Suprapubic skin (tissue), 4 donors: ENCODE measurements at places on chromosomes 7 and 10. TPM values are rescaled to one million over a fixed set of nuclear protein-coding genes. Genes with fewer than 3 reads are reported as not detected.

The MAGI2 gene
- total RNA-seq, result 4.8 TPM

DNA sequence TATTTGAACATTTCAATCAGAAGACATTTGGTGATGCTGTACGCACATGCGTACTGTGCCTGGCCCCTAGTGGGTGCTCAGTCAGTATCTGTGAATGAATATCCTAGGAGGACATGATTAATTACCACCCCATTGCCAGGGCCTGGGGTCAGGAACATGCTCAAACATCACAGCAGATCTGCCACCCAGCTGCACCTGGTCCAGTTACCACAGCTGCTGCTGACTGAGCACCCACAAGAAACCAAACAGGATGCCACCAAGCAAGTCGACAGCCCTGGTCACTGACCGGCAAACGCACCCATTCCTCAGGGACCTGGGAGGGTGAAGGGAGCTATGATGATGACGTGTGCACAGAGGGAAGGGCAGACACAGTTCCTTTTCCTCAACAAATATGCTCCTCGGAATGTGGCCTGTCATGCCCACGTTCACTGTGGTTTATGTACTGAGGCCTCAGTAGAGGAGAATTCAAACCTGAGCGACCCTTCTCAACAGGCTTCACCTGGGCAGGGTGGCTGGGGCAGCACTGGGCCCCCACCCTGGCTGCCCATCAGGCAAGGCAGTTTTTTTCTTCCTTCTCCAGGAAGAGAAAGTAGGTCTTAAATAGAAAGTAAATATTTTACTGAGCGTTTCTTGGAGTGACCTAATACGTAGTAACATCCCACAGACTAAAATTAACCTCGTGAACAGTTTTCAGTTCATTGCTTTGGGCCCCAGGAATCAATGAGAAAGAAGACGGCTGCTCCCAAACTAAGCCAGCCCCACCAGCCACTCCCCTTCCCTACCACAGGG lies 13.4 kb downstream of the CTBP2 start:
- H3K27ac ChIP-seq, result no peak overlapping the region
- peaks cover 71% of the 10 kb centered on the region for H3K4me1 ChIP-seq
- no peaks in the 10 kb centered on the region for H3K27me3 ChIP-seq
- H3K4me3 ChIP-seq, result no peak overlapping the region
- H3K36me3 ChIP-seq, result peaks cover 3% of the 10 kb centered on the region
- no peak for DNase-seq

- no peak for DNase-seq
- H3K27ac ChIP-seq, result no peak overlapping the region
- no peaks in the 10 kb centered on the region for H3K36me3 ChIP-seq
- H3K27me3 ChIP-seq, result no peaks in the 10 kb centered on the region
Observed at GRCh38 chr10:118840071-118840775, 85.5 kb upstream of the CACUL1 start.

The NOD1 gene
- 9.6 TPM for total RNA-seq

DNA sequence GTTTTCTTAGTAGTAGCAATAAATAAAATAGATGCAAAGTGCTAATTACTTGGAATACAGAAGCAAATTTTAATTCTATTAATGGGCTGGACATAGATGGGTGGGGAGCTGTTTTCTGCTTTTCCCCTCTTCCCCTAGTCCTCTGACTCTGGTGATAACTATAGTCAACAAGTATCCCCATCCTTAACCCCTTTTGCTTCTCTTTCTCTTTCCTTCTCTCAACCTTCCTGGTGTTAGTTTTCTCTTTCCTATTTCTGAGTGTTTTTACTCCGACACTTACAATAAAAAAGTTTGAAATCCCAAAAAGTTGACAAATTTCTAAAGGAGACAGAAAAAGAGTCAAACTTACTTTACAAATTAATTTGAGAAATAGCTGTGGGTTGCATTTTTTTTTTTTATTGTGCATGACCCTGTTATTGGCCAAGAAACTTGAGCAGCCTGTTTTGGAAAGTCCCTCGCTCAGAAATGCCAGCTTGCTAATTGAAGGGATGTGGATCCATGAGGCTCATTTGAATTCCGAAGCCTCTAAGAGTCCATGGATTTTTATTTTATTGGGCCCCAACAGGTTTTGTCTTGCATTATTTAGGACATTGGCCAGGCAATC lies 2.4 kb downstream of the FAS start:
- H3K4me1 ChIP-seq, result peaks cover 60% of the 10 kb centered on the region
- no peaks in the 10 kb centered on the region for H3K36me3 ChIP-seq
- DNase-seq, result no peak
- peak overlapping the region; percentile 63 for H3K27ac ChIP-seq
- no peaks in the 10 kb centered on the region for H3K27me3 ChIP-seq

- peak; percentile 18 for DNase-seq
- H3K4me1 ChIP-seq, result no peaks in the 10 kb centered on the region
- H3K36me3 ChIP-seq, result no peaks in the 10 kb centered on the region
- no peak overlapping the region for H3K27ac ChIP-seq
- H3K4me3 ChIP-seq, result no peak overlapping the region
- H3K27me3 ChIP-seq, result peaks cover 4% of the 10 kb centered on the region
Observed at GRCh38 chr10:48945441-48946130, 5.9 kb upstream of the LRRC18 start.

DNA sequence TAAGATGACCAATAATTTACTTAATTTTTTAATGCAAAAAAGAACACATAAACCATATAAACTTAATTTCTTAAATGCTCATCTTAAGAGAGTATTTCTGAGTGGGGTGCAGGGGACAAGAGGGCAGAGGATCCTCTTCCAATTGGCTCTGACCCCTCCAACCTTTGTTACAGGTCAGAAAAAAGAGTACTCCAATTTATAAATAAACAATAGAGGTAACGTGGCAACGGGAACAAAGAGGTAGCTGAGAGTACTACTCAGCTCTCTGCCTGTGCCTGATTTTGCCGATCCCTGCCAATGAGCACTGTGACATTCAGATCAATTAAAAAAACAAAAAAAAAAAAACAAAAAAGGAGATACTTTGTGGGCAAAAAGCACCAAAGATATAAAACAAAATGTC lies 307.9 kb downstream of the PARD3 start:
- no peak overlapping the region for H3K27ac ChIP-seq
- peaks cover 6% of the 10 kb centered on the region for H3K4me1 ChIP-seq
- DNase-seq, result no peak
- H3K4me3 ChIP-seq, result no peak overlapping the region

DNA sequence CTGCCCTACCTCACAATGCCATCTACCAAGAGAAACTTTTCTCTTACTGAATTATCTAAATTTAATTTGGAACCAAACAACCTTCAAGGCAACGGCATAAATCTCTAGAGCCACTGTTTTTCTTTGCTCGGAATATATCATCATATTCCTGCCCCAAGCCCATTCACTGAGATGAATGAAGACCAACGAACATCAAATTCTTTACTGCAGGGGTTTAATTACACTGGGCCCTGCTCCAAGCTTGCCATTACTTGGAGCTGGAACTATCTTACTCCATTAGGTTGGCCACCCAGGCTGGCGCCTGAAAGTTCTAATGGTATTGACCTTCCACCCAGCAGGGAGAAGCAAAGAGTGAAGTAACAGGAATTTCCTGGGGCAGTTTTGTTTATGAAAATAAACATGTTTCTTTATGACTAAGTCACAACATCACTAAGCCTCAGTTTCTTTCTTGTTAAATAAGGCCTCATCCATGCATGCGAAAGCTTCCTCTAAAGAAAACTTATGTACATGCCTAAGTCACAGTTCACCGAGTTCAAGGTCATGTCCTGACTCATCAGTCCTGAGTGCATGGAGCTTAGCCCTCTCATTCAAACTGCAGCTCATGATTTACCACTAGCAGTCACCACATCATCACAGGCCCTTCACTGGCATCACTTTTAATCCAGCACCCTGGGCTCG lies 42.1 kb upstream of the ANAPC16 start:
- H3K4me3 ChIP-seq, result no peak overlapping the region
- no peaks in the 10 kb centered on the region for H3K27me3 ChIP-seq
- no peak overlapping the region for H3K27ac ChIP-seq
- peaks cover 4% of the 10 kb centered on the region for H3K4me1 ChIP-seq
- peaks cover 17% of the 10 kb centered on the region for H3K36me3 ChIP-seq

The CHCHD3 gene
- 34.6 TPM for total RNA-seq

DNA sequence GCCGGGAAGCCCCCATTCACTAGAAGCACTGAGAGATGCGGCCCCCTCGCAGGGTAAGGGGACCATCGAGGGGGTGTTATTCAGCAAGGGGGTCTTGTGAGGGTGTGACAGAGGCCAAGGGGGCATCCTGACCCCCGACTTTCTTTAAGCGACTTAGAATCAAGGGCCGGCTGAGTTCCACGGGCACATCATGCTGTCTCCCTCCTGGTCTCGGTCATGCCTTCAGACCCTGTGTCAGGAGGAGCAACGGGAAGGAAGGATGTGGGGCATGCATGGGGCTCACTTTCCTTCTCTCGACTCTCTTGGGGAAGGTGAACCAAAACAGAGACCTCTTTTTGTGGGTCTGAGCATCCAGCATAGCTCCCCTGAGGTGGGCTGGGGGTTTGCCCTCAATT lies 2.5 kb downstream of the ACSL5 start:
- peaks cover 8% of the 10 kb centered on the region for H3K4me1 ChIP-seq
- no peak for DNase-seq

- no peak for DNase-seq
- H3K4me3 ChIP-seq, result no peak overlapping the region
- H3K36me3 ChIP-seq, result no peaks in the 10 kb centered on the region
- no peaks in the 10 kb centered on the region for H3K4me1 ChIP-seq
- H3K27ac ChIP-seq, result no peak overlapping the region
- no peaks in the 10 kb centered on the region for H3K27me3 ChIP-seq
Observed at GRCh38 chr10:58444876-58445275, 59.7 kb downstream of the TFAM start.

DNA sequence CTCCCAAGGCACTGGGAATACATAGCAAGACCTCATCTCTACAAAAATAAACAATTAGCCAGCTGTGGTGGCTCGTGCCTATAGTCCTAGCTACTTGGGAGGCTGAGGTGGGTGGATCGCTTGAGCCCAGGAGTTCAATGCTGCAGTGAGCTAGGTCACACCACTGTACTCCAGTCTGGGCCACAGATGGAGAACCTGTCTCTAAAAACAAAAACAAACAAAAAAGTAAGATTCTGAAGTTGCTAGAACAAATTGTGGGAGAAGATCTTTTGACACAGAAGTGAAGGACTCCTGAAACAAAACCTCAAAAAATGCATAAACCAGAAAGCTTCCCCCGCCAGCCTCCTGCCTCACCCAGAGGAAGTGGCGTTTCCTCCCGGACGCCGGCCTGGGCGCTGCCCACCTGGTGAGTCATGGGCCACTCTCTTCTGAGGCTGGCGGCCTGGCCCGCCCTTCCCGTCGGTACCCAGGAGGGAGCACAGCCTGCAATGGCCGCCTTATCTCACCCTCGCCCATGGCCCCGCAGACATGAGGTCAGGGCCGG lies 25.4 kb upstream of the ELN start:
- DNase-seq, result no peak
- peaks cover 37% of the 10 kb centered on the region for H3K4me1 ChIP-seq
- H3K27me3 ChIP-seq, result no peaks in the 10 kb centered on the region
- no peak overlapping the region for H3K27ac ChIP-seq

GRCh38 chr10:73932620-73933112 lies 21.7 kb downstream of the PLAU start:
- H3K4me3 ChIP-seq, result no peak overlapping the region
- no peaks in the 10 kb centered on the region for H3K36me3 ChIP-seq
- no peaks in the 10 kb centered on the region for H3K27me3 ChIP-seq
- peaks cover 39% of the 10 kb centered on the region for H3K4me1 ChIP-seq
- H3K27ac ChIP-seq, result peak overlapping the region; percentile 50

The CCDC7 gene
- total RNA-seq, result 8.2 TPM

DNA sequence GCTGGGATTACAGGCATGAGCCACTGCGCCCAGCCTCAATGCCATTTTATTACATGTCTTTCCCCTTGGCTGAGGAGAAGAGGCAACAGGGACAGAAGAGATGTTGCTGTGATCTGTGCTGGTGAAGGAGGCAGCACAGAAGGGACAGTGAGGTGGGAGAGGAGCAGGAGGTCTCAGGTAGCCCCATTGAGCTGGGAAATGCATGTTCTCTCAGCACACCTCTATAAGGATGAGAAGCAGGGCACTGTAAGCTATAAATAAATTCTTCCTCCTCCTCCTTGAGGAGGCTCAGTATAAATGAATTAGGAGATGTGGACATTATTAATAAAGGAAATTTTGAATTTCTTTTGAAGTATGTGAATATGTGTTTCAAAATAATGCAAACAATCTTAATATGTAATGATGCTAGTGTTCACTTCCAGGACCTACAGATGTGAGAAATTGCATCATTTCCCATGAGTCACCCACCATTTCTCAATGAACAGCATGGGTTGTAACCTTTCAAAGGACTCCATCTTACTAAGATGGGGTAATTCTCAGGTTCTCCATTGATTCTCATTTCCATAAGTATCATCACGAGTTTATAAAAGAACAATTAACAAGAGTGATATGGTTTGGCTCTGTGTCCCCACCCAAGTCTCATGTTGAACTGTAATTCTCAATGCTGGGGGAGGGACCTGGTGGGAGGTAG lies 88.9 kb upstream of the ODAD2 start:
- no peaks in the 10 kb centered on the region for H3K4me1 ChIP-seq
- no peak for DNase-seq
- peaks cover 18% of the 10 kb centered on the region for H3K36me3 ChIP-seq
- no peak overlapping the region for H3K4me3 ChIP-seq
- H3K27ac ChIP-seq, result no peak overlapping the region
